ENCODE measurements at places on chromosomes 1 and 21.

GRCh38 chr1:185376840-185377635, 60.0 kb upstream of the IVNS1ABP start:
- no peak for DNase-seq

- no peak for DNase-seq
Measured at GRCh38 chr1:227885135-227885647, 62.5 kb downstream of the WNT9A start.

GRCh38 chr1:171742577-171742922, 685 bp upstream of the VAMP4 start:
- DNase-seq, result peak; percentile 20

GRCh38 chr1:183497218-183497617, 24.9 kb downstream of the SMG7 start:
- no peak for DNase-seq

- no peak for DNase-seq
Measured at GRCh38 chr21:15433091-15433490, 296.7 kb upstream of the USP25 start.

- no peak for DNase-seq
Measured at GRCh38 chr1:21018673-21019072, 158.0 kb downstream of the EIF4G3 start.

DNA sequence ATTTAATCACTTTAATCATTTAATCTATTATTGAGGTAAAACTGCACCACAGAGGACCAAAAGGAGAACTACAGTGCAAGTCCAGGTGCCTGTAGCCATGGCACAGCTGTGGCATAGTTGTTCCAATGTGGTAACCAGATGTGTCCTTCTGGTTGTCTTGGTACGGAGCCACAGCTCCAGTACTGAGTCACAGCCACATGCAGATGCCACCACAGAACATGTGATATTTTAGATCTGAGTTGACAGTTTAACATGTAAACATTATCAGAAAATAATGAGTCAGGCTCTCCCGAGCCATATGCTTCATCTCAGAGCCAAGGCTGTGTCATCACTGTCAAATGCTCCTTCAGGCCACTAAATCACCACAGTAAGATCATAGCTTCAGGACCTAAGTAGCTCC, 56.4 kb upstream of the RGS7 start:
- peak; percentile 58 for DNase-seq

GRCh38 chr1:184152974-184153373, 101.4 kb downstream of the TSEN15 start:
- no peak for DNase-seq
